CD4-positive, alpha-beta T cell treated with Interleukin-6 at 100 ng/mL for 8 hours (primary cell): ENCODE measurements at places on chromosomes 7 and 10.

- DNase-seq, result no peak
Observed at GRCh38 chr7:132501956-132502355, 74.3 kb downstream of the PLXNA4 start.

DNA sequence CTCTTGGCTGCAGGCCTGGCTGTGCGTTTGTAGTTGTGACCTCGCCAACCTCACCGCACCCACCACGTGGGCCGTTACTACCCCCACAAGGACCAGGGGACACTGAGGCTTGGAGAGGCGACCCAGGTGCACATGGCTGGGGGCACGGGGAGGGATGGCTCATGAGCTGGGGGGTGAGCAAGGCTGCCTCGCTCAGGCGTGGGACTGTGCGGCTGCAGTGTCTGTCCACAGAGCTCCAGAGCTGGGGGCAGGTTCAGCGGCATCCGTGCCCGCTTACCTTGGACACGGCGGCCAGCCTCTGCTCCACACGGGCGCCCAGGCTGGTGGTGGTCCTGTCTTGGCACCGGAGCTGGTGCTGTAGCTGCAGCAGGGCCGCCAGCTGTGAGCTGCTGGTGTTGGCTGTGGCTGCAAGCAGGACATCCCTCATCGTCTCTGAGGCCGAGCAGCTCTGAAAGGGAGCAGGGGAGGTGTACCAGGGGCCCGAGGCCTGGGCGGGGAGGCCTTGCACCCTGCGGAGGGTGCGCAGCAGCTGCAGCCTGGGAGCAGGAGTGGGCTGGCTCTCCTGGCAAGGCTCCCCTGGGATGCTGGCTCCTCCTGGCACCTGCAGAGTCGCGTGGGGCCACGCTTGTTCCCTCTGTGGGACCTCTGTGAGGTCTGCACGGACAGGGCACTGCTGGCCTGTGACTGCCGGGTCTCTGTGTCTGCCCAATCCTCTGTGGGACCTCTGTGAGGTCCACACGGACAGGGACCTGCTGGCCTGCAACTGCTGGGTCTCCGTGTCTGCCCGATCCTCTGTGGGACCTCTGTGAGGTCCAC, 60.0 kb upstream of the NKX6-2 start:
- DNase-seq, result no peak

GRCh38 chr7:99848420-99849216, 20.8 kb downstream of the CYP3A43 start:
- DNase-seq, result no peak

DNA sequence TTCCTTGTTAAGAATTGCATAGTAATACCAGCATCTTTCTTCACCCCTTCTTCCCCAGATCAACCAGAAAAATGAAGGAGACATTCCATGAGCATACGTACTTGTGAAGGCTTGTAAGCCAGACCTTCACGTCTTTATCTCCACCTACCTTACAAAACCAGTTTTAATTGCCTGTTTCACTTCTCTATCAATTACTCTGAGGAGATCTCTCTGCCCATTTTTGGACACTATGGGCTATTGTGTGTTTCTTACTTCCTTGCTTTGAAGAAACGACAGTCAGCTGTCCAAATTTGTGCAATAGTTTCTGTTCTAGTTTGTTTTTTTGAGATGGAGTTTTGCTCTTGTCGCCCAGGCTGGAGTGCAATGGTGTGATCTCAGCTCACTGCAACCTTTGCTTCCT, 349.7 kb upstream of the MBL2 start:
- DNase-seq, result no peak

- DNase-seq, result no peak
Observed at GRCh38 chr7:101549734-101550133, 79.4 kb downstream of the MYL10 start.

- no peak for DNase-seq
Observed at GRCh38 chr10:108362296-108362695, 1197.8 kb upstream of the SORCS1 start.

- no peak for DNase-seq
Observed at GRCh38 chr7:90453931-90454330, 15.5 kb upstream of the PTTG1IP2 start.

DNA sequence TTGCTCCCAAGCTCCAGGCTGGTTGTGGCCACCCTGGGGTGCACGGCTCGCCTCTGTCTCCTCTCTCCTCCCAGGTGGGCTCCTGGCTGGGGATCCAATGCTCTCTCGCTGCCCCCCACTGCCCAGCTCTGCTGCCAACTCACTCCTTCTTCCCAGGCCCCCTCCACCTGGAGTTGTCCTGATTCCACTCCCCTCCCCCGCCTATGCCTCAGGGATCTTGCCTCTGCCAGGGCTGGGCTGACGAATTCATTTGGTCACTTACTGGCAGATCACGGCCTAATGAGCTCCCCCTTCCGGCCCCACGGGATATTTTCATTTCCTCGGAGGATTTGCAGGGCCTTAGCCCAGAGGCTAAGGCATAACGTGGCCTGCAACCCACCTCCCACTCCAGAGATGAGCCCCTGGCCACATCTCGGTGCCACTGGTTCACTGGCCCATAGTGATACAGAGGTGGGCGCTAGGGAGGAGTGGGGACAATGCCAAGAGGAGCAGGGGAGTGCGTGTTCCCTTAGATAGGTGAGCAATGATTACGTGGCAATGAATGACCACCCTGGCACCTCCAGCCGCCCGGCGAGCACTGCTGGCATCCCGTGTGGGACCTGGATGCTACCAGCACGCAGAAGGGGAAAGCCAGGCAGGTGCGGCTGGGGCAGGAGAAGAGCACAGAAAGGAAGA, 344.6 kb upstream of the SHH start:
- no peak for DNase-seq

GRCh38 chr7:19091550-19092200, 25.8 kb downstream of the TWIST1 start:
- no peak for DNase-seq

DNA sequence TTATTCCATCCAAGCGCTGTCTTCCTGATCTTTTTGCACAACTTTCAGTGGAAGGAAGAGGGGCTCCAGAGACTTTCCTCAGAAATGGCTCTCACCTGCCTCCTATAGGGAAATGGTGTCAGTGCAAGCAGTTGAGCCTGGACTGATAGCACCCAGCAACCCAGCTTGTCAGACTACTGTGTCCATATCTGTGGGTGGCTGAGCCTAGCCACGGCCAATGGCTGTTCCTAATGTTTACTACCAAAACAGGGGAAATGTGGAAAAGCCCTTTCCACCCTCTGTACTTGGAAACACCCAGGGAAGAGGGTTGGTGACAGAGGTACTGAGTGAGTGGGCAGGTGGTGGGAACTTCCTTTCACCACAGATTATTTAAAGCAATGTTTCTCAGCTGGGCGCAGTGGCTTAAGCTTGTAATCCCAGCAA, 4.3 kb upstream of the YKT6 start:
- peak; percentile 22 for DNase-seq

DNA sequence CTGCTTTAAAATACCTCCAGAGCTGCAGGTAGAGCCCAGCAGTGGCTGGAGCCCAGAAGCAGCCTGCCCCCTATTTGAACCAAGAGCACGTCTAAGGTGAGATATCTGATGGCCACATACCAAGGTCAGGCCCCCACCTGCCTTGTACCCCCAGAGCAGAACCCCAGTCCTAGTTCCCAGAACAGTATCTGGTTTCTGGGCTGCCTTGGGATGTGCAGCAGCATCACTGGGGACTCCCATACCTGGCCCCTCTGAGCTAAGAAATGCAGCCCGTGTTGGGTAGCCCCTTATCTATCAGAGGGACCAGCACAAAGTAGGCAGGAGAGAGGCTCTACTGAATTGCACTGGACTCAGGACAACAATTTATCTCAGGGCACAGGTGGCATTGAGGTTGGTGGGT, 8.9 kb downstream of the SFTPD start:
- DNase-seq, result no peak

DNA sequence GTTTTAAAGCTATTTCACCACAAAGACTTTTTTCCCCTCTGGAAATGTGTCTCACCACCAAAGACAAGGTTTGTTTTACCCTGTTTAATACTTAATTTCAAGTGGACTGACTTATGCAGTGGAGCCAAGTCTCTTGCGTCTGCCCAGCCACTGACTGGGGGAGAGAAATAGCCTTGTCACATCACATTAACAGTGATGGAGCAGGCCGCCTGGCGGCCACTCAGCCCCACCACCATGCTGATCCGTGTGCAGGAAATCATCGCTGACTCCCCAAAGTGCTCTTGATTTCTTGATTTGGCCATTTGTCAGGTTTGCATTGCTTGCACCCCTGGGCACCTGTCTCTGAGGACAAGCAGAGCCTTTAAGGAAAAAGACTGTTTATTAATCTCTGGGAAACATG, 334.1 kb downstream of the GLRX3 start:
- no peak for DNase-seq
